T-helper 2 cell treated with Interferon-gamma antibody and Interleukin-4, amounts not matched to agents 5 μg/mL and 100 μg/mL, for 36 hours (primary cell): ENCODE measurements at places on chromosomes 5 and 9.

DNA sequence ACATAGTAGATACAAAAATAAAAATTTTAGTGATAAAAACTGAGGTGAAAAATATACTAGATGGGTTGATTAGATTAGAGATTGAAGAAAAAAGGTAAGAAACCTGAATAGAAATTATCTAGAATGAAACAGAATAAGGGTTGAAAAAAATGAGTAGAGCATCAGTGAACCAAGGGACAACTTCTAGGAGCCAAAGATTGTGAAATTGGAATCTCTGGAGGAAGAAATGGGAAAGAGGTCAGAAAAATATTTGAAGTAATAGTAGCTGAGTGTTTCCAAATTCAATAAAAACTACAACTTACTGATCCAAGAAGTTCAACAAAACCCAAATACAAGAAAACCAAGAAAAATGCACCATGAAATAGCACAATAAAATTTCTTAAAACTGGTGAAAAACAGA is 116.6 kb upstream of the STARD4 start:
- no peak for DNase-seq

DNA sequence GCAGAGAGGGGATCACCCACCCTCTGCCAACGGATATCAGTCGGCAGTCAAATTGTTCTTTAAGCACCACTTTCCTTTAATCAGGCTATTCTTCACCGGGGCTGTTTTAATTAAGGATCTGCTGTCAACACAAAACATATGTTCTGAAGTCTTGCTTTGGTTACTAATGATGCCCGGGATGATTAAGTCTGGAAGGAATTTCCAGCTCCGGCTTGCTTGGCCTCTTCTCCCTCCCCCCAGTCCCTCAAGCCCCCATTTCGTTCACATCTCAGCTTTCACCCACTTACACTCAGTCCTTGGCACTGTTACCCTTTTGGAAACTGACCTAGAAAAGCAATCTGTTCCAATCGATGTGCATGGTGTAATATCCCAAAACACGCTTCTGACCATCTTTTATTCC is 74.7 kb downstream of the MSX2 start:
- no peak for DNase-seq

- DNase-seq: no peak
Measured at GRCh38 chr5:98816582-98817222, 43.2 kb downstream of the RGMB start.

- no peak for DNase-seq
Measured at GRCh38 chr9:22228542-22228941, 218.1 kb upstream of the DMRTA1 start.

DNA sequence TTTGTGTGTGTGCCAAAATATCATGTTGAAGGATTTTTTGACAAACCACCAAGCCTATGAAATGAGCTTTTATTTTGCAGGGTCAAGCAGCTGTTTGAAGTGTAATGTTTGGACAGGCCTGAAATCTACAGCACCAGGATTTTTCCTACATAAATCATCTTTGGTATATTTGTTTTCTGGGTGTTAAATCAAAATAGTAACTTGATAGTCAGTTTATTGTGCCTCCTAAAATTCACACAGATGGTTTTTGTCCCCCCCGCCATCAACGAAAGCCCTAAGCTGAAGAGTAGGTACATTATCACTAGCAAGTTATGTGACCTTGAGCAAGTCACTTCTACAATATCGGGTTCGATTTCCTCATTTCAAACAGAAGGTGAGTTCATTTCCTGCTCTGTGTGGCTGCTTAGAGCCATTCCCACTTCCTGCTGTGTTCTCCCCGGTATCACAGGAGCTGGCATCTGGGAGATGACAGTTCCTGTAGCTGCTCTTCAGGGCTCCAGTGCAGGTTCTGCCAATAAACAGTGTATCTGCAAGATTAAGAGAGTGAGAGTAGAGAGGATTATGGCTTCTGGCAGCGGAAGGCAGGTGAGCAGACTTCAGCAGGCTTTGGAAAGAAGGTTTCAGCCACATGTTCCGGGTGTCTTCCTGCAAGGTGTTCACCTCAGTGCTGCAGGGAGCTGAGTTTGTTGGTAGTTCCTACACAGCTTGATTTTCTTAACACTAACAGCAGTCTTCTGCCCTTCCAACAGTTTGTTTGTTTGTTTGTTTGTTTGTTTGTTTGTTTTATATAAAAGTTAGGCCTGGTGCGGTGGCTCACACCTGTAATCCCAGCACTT is 48.4 kb upstream of the GNE start:
- no peak for DNase-seq

DNA sequence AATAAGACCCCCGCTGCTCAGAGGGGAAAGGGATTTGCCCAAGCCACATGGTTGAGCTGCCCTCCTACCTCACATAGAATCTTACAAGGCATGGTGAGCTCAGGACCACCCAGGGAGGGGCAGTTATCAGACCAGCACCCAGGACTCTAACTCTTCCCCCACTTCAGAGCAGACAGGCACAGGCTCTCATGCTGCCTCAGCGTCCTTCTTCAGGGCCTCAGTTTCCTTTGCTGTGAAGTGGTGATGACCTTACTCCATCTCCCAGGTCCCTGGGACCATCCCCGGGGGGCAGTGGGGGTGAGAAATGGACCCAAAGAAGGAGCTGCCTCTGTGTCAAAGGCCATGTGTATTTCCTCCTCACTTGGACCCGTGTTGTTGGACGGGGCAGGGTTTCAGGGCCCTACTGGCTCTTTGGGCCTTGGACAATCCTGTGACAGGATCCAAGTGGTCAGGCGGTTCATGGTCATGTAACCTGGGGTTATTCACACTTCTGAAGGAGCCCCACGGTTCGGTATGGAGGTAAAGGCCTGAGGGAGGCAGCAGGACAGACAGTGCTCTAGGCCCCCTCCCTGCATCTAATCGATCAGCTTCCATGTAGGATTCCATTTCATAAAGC is 31.7 kb upstream of the CSF1R start:
- DNase-seq: no peak

DNA sequence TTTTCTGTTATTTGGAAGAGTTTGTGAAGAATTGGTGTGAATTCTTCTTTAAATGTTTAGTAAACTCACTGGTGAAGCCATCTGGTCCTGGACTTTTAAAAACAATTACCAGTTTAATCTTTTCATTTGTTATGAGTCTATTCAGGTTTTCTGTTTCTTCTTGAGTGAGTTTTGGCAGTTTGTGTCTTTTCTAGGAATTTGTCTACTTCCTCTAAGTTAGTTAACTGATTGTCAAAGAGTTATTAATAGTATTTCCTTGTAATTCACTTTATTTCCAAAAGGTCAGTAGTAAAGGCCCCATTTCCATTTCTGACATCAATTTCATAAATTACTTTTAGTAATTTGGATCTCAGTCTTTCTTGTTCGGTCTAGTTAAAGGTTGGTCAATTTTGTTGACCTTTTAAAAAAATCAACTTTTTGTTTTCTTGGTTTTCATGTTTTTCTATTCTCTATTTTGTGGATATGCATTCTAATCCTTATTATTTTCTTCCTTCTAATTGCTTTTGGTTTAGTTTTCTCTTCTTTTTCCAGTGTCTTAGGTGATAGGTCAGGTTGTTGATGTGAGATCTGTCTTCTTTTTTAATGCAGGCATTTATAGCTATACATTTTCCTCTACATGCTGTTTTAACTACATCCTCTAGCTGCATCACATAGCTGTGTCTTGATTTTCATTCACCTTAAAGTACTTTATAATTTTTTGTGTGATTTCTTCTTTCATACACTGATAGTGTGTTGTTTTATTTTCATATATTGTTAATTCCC is 7.3 kb upstream of the SMIM3 start:
- DNase-seq: no peak
